ENCODE measurements at places on chromosomes 7 and 10. TPM values are rescaled to one million over a fixed set of nuclear protein-coding genes. Genes with fewer than 3 reads are reported as not detected.

GRCh38 chr7:119196183-119196582 lies 971.7 kb downstream of the ANKRD7 start:
- DNase-seq = no peak
- H3K4me1 ChIP-seq = no peaks in the 10 kb centered on the region
- no peaks in the 10 kb centered on the region for H3K36me3 ChIP-seq
- H3K4me3 ChIP-seq = no peak overlapping the region

DNA sequence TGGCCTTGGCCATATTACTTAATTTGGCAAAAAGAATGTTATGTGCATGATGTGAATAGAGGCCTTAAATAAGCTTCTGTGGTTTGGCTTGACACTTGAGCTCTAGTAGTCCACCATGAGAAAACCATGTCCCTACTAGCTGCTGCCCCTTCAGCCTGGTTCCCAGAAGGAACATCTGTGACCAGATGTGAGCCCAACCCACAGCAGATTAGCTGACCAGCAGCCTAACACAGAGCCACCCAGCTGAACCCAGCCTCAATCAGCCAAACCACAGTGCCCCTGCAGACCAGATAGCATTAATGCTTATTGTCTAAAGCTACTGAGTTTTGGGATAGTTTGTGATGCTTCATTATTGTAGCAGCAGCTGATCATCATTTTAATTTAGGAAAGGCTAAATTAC lies 16.6 kb downstream of the JAZF1 start:
- H3K27ac ChIP-seq = no peak overlapping the region
- H3K4me1 ChIP-seq = peaks cover 4% of the 10 kb centered on the region
- no peaks in the 10 kb centered on the region for H3K27me3 ChIP-seq
- no peak overlapping the region for H3K4me3 ChIP-seq
- H3K36me3 ChIP-seq = no peaks in the 10 kb centered on the region
- no peak for DNase-seq

GRCh38 chr7:29314148-29314547 lies 119.6 kb downstream of the CHN2 start:
- no peak overlapping the region for H3K4me3 ChIP-seq
- no peak for DNase-seq
- H3K4me1 ChIP-seq = no peaks in the 10 kb centered on the region
- no peaks in the 10 kb centered on the region for H3K27me3 ChIP-seq

GRCh38 chr7:76224695-76225094 lies 23.0 kb downstream of the SRRM3 start:
- H3K27me3 ChIP-seq = peaks cover 8% of the 10 kb centered on the region
- H3K4me3 ChIP-seq = no peak overlapping the region
- no peak for DNase-seq

GRCh38 chr10:5565671-5566581 lies 41.2 kb downstream of the CALML3 start:
- no peaks in the 10 kb centered on the region for H3K36me3 ChIP-seq
- H3K4me3 ChIP-seq = no peak overlapping the region
- H3K4me1 ChIP-seq = no peaks in the 10 kb centered on the region
- no peak overlapping the region for H3K27ac ChIP-seq

DNA sequence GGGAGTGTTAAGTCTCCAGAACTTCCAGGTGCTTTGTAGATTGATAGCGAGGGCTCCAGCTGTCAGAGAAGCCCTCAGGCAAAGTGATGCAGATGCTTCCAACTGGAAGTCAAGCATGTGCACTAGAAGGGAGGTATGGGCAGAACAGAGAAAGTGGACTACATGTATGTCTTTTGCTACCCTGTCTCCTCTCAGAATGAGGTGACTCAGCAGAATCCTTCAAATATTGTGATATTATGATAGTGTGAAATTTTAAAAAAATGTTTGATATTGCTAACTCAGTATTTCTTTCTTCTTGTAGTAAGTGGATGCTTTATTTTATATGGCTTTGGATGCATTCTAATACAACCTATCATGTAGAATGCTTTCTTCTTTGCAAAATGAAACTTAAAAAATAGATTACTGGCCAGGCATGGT lies 138.9 kb upstream of the SVIL start:
- no peak for DNase-seq
- peaks cover 6% of the 10 kb centered on the region for H3K4me1 ChIP-seq
- H3K4me3 ChIP-seq = no peak overlapping the region
- H3K27me3 ChIP-seq = no peaks in the 10 kb centered on the region
- H3K36me3 ChIP-seq = no peaks in the 10 kb centered on the region

The CDCA7L gene
- 2.2 TPM for total RNA-seq

The FZD8 gene
- total RNA-seq = 4.1 TPM

The SLC13A1 gene
- total RNA-seq = not detected

The DHX32 gene
- total RNA-seq = 33.3 TPM

The FAM24B gene
- 0.74 TPM for total RNA-seq
